ENCODE measurements at places on chromosomes 2 and 18.
A peak's percentile ranks its signal among the peaks of the same experiment; 100 is the strongest.

GRCh38 chr18:67540559-67540958 lies 24.0 kb upstream of the DSEL start:
- no peak for DNase-seq

GRCh38 chr2:114119862-114120261 lies 230.0 kb downstream of the ACTR3 start:
- DNase-seq = no peak

DNA sequence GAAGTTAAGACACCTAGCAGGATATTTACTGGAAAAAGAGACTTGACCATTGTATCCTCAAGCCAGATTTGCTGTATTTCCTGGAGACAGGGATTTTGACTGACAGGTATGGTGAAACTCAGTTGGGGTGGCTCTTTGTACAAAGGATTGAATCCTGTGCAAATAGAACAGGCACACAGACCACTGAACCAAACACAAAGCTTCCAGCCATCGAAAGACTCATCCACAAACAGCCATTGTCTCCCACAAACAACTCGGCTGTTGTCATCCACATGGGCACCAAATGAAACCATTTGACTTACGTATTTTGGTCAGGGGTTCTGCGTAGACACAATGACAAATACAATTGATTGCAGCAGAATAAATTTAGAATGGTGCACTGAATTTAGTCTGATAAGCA lies 15.9 kb downstream of the RNF152 start:
- no peak for DNase-seq

DNA sequence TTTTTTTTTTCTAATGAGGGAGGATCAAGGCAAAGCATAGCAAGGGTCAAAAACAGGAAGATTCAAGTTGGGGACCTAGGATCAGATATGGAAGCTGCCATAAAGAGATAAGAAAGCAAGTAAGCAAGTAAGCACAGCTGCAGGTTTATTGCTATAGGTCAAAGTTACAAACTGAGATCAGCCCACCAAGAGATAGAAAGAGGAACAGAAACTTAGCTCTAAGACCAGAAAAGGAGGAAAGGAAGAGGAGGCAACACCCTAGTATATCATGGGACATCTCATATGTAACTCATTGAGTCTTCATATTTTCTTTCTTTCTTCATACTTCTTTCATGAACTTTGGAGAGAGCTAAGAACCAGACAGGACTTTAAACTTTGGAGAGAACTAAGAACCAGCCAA lies 295.9 kb upstream of the CRIM1 start:
- DNase-seq = no peak

- peak; percentile 28 for DNase-seq
Observed at GRCh38 chr2:179936654-179937053, 70.4 kb downstream of the CWC22 start.
